ENCODE measurements at places on chromosomes 5 and 9.

DNA sequence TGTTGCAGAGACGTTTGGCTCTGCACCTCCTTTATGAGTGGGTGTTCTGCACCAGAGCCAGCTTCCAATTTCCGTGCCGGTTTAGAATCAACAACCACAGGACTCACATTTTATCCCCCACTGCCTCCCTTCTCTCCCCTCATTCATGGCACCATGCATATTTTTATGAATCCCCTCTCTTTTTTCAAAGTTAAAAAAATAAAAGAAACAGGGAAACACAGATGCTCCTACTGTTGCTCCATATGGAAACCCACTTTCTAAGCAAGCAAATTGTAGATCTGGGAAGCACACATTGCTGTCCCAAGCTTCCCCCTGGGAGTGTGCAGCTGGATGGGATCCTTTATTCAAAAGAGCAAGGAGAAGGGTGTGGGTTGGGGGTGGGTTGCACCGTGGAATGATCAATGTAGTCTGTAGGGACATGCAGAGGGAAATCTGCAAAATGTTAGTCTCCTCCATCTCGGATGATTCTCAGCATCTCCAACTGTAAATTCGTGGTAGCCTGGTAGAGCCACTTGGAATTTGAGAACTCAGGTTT, 410.0 kb upstream of the ADAMTSL1 start:
- DNase-seq: no peak

- DNase-seq: no peak
Measured at GRCh38 chr9:105390871-105391270, 57.0 kb upstream of the FSD1L start.

DNA sequence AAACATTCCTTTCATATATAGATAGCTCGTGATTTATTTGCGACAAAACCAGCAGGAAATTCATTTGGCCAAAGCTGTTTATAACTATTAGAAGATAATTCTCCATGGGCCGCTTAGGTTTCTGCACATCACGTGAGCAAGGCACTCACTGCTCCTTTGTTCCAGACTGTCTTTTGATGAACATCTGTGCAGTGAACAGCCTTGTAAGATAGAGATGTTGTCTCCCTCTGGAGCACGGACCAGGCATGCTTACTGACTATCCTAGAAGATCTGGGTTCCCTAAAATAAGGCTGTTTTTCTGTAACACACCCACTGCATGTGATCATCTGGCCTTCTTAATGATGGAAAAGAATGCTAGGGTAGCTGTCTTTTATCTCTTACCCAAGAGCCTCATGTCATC, 30.9 kb downstream of the YIPF5 start:
- no peak for DNase-seq

GRCh38 chr5:168165221-168165914, 126.1 kb upstream of the WWC1 start:
- DNase-seq: peak; percentile 54

- DNase-seq: no peak
Measured at GRCh38 chr5:112381521-112381920, 37.6 kb downstream of the EPB41L4A start.

DNA sequence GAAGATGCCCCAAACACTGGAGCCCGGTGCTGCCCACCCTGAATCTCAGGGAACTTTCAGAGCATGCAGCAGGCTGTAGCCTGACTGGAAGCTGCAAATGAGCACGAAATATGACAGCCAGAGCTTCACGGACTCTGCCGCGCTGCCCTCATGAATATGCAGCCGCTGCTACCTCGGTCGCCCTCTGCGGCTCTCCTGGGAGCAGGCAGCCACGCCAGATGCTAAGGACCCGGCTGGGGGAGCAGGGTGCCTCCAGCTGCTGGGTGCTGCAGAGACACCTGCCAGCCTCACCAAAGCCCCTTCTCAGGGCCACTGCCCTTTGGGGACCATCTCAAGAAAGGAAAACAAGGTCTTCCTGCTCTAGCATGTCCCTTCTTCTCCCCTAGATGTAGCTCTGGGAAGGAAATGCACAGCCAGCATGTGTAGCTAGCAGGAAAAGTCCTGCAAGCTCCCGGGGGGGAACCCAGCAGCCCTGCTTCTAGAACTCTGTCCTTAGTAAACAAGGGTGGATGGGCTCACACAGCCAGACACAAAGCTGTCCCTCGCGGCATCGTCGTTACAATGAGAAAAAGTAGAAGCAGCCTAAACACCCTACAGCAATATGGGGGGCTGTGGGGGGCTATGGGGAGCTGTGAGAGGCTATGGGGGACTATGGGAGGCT, 56.8 kb upstream of the OLFM1 start:
- no peak for DNase-seq

GRCh38 chr5:163498886-163499285, 6.5 kb upstream of the MAT2B start:
- no peak for DNase-seq

DNA sequence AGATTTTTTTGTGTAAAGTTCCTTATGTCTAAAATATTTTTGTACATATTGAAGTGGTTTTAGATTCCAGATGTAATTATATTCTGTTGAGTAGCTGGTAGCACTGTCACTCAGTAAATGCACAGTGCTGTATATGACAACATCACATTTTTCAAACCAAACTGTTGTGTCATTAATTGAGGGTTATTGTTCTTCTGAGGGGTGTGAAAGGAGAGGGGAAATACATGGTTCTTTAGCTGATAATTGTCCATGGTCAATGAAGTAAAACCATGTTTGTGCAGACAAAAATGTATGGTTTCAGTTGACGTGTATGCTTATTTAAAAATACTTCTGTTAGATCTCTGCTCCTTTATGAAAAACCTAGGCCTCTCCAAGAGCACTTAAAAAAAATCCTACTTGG, 3.3 kb downstream of the ZNF462 start:
- no peak for DNase-seq

All from NCI-H748 treated with DMSO at 0.1 percent for 48 hours (cell line).